Stimulated activated CD4-positive, alpha-beta T cell treated with anti-CD3 and anti-CD28 coated beads, Interleukin-1b, Interleukin-23, amount 100 ng/mL, for 48 hours (primary cell): ENCODE measurements at places on chromosomes 1 and 21.

DNA sequence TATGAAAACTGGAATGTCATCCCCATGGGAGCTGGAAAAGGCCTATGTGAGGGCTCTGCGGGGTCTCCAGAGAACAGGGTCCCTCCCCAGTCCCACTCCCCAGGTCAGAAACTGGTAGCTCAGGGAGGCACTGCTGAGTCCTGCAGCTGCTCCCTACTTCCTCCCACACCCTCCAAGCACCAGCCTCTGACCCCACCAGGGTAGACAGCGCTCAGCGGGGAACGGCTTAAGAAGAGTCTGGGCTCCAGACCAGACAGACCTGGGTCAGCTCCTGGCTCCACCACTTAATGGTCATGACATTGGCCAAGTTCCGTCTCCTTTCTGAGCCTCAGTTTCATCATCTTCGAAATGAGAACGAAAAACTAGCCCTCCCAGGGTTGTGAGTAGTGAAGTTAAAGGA, 7.2 kb downstream of the LRP8 start:
- DNase-seq = no peak

GRCh38 chr1:31796707-31797106, 19.1 kb downstream of the SPOCD1 start:
- no peak for DNase-seq

DNA sequence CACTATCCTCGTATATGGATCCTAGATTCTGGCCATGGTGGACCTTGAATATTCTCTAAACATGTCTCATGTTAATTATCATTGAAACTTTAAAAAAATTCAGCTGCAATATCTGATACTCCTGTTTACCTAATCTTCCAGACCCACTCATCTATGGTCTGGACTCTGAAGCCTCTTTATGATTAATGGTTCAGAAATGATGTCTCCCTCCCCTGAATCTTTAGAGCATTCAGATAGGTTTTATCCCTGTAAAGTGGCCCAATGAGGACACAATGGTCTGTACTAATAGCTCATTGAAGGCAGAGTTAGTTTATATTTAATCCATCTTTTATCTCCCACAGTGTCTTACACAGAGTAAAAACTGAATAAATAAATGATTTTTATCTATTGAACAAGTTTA, 53.0 kb upstream of the DUSP10 start:
- DNase-seq = no peak

- no peak for DNase-seq
These were observed 18.4 kb downstream of the HIPK1 start for GRCh38 chr1:113947388-113948107.

GRCh38 chr1:169890761-169891538, 2.7 kb downstream of the SCYL3 start:
- peak; percentile 29 for DNase-seq
